ENCODE measurements at places on chromosomes 7 and 10.

GRCh38 chr10:59073456-59074053 lies 102.9 kb upstream of the PHYHIPL start:
- no peak for DNase-seq

- DNase-seq, result no peak
Observed at GRCh38 chr7:122136639-122137245, 7.3 kb downstream of the AASS start.

GRCh38 chr10:103802081-103802480 lies 53.3 kb downstream of the SH3PXD2A start:
- DNase-seq, result no peak

GRCh38 chr10:11515596-11516430 lies 95.6 kb downstream of the USP6NL start:
- peak; percentile 20 for DNase-seq

DNA sequence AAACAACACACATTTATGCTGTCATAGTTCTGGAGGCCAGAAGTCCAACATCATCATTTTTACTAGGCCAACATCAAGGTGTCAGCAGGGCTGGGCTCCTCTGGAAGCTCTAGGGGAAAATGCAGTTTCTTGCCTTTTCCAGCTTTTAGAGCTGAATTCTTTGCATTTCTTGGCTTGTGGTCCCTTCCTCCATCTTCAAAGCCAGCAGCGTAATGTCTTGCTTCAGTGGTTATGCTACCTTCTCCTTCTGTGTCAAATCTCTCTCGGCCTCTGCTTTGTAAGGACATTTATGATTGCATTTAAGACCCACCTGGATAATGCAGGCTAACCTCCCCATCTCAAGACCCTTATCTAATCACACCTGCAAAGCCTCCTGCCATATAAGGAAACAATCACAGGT lies 66.5 kb upstream of the ANKRD1 start:
- no peak for DNase-seq

DNA sequence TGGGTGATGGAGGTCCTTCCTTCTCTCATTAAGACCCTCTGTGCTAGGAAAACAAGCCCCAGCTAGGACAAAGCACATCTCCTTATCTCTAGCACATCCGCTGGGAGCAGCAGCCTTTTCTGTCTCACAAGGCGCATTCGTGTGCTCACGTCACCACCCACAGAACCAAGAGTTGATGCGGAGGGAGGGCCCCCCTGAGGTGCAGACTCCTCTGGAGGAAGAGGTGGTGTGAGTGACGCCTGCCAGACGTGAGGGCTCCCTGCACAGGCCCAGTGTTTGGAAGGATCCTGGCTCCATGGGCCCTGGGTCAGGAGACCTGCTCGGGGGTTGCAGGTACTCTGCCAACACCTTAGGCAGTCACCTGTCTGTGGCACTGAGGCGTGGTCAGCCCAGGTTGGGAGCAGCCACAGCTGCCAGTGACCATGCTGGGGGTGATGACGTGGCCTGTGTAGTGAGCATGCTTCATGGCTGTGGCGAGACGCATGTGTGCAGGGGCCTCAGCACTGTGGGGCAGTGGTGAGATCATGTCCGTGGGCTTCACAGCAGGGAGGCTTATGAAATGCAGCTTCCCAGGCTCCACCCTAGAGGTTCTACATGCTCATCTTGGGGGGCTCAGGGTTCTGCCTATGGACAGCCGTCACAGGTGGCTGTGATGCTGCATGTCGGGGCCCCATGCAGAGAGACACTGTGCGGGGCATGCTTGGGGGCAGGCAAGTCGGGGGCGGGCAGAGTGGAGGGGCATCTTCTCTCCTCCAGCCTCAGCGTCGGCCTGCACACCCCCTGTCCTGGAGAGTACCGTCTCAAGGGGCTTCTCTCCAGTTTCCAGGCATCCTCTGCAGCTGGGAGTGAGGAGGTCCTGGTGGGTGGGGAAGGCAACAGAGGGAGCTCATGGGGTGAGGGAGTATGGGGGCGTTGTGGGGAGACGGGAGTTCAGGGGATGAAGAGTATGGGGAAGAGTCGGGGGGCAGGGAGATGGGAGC lies 56.2 kb upstream of the DPYSL4 start:
- no peak for DNase-seq

GRCh38 chr10:14205233-14205632 lies 125.5 kb downstream of the FRMD4A start:
- DNase-seq, result no peak

- no peak for DNase-seq
Observed at GRCh38 chr7:13945670-13946069, 43.8 kb downstream of the ETV1 start.

DNA sequence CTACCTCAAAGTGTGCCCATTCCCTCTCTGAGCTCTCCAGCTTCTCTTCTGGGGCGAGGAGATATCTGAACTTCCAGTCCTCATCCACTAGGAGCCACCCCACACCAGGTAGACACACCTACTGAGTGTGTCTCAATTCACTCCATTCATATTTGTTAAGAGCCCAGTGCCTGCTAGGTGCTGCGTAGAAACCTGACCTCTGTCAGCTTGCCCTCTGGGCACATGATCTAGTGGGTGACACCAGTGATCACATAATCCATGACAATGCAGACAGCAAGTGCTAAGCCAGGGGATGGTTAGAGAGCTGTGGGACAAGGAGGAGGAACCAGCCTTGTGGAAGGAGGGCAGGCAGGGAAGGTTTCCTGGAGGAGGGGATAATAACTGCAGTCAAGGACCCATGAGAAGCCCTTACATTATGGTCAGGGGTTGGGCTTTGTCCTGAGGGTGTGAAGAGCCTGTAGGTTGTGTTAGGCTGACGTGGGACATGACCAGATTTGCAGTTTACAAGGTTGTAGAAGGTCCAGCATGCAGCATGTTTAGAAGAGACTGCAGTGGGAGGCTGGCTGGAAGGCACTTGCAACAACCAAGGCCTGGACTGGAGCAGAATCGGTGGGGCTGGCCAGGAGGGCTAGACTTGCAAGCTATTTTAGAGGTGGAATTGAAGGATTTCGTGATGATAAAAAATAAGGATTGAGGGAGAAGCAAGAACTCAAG lies 81.8 kb downstream of the COL13A1 start:
- no peak for DNase-seq

DNA sequence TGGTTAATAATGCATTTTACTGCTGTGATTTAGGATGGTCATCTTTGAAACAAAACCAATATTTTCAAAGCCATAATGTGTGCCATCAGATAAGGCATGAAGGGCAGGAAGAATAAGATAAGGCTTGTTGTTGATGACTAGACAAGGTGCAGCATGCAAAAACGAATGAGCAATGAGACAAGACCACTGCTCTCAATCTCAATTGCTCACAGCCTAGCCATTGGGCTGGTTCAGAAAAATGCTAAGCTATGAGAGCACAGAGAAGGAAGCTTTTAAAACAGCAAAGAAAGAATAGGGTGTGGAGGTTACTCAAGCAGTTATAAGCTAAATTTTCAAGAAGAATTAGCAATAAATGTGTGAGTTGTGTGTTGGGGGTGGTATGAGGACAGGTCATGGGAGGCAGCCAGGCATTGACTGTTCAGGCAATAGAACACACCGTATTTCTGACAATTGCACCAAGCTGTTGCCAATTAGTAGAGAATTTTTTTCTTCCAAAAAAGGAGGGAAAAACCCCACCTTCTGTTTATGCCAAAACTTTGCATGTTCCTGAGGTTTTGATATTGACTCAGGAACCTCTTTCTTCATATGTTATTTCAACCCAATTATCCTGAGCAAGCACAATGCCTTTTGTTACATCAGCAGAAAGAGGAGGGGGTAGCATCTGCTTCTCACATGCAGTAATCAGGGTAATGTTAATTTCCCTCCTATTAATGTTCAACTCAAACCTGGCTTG lies 276.5 kb downstream of the HDAC9 start:
- DNase-seq, result no peak

- no peak for DNase-seq
Observed at GRCh38 chr7:93148144-93148543, at the start of gene SAMD9L. TSS of gene SAMD9L (minus strand) at chr7:93148385. CDS start at chr7:93135971, 12,414 bp downstream.

DNA sequence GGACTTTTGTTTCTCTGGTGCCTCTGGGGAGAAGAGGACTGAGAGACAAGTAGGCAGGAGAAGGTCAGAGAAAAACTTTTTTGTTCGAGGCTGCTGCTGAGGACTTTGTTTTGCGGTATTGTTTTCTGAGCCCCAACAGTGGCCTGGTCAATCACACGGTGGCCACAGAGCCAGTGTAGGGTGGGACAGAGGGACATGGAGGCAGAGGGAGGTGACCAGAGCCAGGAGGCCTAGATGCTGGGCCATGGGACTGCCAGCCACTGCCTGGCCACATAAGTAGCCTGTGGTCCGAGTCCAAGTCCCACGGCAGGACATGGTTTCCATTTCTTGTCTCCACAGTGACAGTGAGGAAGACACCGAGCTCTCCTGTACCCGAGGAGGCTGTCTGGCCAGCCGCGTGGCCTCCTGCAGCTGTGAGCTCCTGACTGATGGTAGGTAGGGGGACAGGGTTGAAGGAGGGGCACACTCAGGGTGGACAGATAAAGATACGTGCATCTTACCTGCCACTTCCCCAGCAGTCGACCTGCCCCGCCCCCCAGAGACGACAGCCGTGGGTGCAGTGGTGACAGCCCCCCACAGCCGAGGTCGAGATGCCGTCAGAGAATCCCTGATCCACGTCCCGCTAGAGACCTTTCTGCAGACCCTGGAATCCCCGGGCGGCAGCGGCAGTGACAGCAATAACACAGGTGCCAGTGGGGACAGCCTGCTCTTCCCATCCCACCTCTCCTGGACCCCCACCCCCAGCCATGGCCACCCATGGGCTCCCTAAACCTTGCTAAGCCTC lies 27.5 kb downstream of the SH2B2 start:
- DNase-seq, result no peak

- DNase-seq, result no peak
Observed at GRCh38 chr7:66913118-66914037, 7.6 kb upstream of the TMEM248 start.

- no peak for DNase-seq
Observed at GRCh38 chr7:130701650-130702049, 15.3 kb upstream of the TSGA13 start.

DNA sequence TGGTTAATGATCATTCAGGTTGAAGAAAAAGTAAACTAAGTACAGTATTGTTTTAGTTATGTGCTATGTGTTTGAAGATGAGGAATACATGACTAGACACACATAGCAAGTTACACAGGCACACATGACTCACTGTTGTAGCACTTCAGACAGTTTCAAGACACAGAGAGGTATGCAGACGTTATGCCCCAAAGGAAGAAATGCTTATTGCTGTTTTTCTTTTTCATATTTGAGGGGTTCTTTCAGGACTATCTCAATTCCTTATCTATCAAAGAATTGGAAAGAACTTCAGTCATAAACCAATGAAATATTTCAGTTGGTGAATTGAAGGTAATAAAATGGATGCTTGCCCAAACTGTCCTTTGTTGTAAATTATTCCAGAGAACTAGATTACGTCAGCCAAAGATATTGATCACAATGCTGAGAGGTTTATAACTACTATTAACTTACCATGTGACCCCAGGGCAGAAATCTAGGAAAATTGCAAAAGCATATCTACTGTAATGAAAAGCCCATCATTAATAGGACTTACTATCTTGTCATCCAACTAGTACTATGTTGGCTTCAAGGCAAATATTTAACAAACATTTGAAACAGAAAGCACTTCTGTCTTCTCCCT lies 61.2 kb upstream of the CAPZA2 start:
- no peak for DNase-seq

DNA sequence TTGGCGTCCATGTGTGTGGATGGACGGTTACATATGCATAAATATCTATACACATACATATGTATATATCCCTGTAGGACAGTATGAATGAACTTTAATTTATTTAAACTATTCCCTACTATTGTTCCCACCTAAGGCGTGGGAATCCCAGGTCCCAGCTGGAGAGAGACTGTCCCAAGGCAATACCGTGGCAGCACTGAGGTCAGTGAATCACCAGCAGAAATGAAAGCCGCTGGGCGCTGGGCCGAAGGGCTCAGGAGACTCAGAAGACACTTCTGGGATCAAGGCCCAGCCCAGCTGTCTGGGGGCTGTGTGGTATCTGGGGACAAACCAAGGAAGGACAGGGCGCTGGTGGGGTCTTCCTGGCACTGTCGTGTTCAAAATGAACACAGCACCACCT lies 49.6 kb upstream of the MYL10 start:
- DNase-seq, result no peak

DNA sequence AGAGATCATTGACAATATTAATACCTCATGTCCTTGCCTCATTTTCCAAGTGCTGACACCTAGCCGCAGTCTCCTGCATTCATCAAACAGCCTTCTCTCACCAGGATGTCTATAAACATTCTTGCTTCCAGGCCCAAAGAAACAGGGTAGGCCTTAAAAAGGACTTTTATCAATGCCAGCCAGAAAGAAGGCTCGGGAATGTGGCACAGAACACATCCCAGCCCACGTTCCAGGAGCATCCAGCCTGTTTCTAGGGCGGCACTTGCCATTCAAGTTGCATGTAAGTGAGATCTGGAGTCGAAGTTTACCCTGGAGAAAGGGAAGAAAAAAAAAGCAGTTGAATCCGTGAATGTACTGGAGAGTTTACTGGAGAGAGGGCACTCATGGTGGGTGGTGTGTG lies 1083.1 kb downstream of the KCNMA1 start:
- no peak for DNase-seq

- DNase-seq, result no peak
Observed at GRCh38 chr7:9030976-9031375, 597.6 kb downstream of the NXPH1 start.

- DNase-seq, result no peak
Observed at GRCh38 chr10:122122493-122122892, 133.5 kb downstream of the TACC2 start.

GRCh38 chr7:151240536-151240935 lies 8.0 kb downstream of the SMARCD3 start:
- no peak for DNase-seq

DNA sequence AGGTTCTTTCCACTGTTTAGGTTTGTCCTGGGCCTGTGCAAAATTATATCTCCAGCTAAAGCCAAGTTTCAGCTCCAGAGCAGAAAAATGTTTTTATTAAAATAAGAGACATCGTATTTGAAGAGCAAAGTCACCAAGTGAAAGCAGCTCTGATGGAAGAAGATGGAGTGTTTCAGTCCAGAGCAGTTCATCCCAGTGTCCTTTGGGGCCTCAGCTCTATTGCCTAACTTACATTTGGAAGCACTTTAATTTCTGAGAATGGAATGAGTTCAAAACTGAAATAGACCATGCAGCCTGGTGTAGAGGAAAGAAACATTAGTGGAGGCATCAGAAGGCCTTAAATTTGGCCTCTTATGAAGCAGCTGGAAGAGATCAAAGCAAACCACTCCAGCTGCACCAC lies 545.2 kb downstream of the SORCS1 start:
- no peak for DNase-seq

- no peak for DNase-seq
Observed at GRCh38 chr7:151436446-151437158, 3.3 kb downstream of the CRYGN start.

DNA sequence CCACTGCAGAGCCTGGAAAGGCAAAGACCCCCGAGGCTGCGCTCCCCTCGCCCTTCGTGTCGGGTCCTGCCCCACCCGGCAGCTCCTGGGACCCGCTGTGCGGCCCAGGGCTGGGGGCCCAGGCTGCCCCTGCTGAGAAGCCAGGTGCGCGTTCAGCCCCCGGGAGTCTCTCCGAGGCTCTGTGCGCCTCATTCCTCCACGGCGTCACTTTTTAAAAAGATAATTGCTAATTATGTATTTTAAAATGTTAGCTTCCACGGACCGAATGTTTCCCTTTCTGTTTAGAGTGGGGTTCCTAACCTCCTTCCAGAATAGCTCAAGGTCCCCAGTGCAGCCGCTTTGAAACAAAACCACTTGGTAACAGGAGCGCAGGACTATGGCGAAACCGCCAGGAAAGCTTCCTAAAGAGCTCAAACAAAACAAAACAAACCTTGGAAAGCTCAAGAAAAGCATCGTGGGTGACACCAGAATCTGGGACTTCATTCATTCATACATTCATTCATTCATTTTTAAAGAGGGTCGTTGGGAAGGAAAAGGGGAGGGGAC lies 45.6 kb downstream of the PDIA4 start:
- no peak for DNase-seq

Measured in C1 segment of cervical spinal cord (tissue), 14 donors.